BE2C (cell line): ENCODE measurements at places on chromosomes 3 and 15.

DNA sequence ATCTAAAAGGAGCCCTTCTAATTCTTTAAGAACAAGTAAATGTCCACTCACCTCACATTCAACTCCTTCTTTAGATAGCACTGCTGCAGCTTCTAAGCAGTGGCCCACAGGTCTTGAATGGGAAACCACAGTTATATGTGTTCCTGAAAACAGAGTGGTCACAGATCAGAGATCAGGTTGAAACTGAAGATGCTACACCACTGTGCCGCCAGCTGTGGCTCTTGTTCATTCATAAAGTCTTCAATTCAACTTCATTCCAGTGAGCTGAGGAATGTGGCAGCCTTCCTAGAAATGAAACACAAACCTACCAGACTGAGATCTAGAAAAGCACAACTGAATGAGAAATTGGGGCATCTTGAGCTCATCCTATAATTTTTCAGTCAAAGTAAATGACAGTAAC, 4.0 kb downstream of the PDHB start:
- DNase-seq = no peak

- DNase-seq = no peak
These were observed 21.6 kb upstream of the GCNT3 start for GRCh38 chr15:59590027-59590426.

- DNase-seq = no peak
These were observed 89.6 kb upstream of the AADACL2 start for GRCh38 chr3:151644020-151644620.

GRCh38 chr15:89746386-89746780, 4.7 kb downstream of the MESP1 start:
- DNase-seq = peak; percentile 16

GRCh38 chr3:193908181-193908744, 227.7 kb upstream of the HES1 start:
- no peak for DNase-seq

- no peak for DNase-seq
These were observed 1.4 kb downstream of the FURIN start for GRCh38 chr15:90869601-90870353.

DNA sequence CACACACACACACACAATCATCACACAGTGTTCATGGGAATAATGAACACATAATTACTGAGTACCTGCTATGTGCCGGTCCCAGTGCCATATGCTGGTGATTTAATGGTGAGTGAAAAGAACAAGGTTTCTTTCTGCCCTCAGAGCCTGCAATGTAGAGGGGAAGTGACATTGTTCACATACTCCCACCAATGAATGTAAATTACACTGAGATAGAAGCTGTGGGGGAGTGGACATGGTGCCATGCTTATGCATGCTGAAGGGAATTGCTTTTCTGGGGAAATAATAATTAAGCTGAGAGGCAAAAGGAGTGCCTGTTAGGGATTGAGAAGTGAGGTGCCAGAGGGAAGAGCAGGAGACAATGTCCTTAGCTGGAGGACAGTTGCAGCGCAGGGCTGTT, 175.1 kb downstream of the MFSD1 start:
- DNase-seq = no peak

- DNase-seq = no peak
These were observed 152.5 kb upstream of the PEX5L start for GRCh38 chr3:180189310-180189648.

DNA sequence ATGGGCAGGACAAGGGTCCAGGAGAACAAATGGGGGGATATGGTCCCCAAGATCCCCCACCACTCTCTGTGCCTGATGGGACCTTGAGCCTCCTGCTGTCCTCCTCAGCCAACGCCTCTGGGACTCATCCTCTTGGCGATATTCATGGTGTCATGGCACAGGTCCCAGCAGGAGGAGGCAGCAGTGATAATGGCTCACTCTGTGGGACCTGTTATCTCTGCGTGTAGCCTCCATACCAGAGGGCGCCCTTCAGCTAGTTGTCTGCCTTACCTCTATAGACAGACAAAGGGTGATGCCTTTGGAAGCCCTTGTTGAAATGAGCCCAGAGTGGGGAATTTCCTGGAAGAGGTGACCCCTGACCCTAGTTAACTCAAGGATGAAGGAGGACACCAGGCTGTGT, 7.4 kb downstream of the ZBTB47 start:
- DNase-seq = no peak
